Activated CD8-positive, alpha-beta memory T cell treated with anti-CD3 and anti-CD28 coated beads for 1 hour (primary cell): ENCODE measurements at places on chromosomes 2 and 18.

DNA sequence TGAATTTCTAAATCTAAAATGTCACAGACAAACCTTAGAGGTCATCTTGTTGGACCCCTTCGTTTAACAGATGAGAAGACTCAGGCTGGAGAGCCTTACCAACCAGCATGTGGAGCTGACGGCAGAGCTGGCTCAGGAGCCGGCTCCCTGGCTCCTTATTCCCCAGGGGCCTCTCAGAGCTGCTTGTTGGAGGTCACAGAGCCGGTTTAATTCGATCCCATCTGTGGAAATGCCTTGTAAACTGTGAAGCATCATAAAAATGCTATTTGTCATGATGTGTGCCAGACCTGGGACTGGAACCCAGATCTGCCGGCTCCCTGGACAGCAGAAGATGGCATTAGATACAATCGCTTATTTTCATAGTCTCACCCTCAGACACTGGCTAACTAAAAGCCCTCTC is 8.2 kb upstream of the CIB4 start:
- no peak for DNase-seq

GRCh38 chr2:98576666-98577312 is 31.5 kb downstream of the COA5 start:
- DNase-seq = no peak

- no peak for DNase-seq
Observed at GRCh38 chr2:54456612-54457322, 640 bp downstream of the SPTBN1 start.

GRCh38 chr2:19228715-19229114 is 129.7 kb downstream of the OSR1 start:
- DNase-seq = no peak

GRCh38 chr2:136243638-136244535 is 125.9 kb upstream of the CXCR4 start:
- DNase-seq = no peak

DNA sequence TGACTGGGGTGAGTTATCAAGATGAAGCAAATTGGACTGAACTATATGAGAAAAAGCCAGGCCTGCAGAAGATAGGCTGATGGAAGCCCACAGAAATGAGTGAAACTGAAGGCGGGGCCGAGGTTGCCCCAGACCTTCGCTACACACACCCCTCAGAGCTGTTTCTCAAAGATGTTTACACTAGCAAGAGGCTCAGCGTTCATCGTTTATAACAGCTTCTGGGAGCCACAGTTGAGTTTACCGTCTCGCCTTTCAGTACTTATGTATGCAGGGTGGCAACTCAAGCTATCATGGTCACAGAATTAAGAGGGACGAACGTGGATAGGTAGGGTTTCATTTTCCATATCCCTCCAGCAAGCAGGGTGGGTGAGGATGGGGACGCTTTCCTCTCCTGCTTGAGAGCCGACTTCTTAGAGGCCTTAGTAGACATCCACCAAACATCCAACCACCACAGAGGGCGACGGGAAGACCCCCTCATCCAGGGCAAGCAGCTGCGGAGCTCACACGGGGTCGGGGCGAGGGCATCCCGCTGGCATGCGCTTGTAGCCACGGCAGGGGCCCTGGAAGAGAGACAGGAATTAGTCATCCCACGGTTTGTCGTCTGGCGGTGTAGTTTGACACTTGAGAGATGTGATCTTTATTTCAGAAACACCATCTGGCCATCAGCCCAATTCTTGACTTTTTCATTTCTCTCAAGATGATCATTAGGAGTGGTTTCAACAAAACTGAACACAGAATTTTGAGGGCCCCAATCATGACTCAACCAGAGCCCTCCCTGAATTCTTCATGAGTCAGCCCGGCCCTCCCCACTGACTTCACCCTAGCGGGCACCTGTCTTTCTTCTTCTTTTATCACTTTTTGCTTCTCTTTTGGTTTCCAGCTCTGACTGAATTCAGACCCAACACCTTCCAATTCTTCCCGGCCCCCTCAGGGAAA is 109.1 kb upstream of the CTDP1 start:
- DNase-seq = no peak

GRCh38 chr2:14385043-14385442 is 247.5 kb upstream of the LRATD1 start:
- DNase-seq = no peak

DNA sequence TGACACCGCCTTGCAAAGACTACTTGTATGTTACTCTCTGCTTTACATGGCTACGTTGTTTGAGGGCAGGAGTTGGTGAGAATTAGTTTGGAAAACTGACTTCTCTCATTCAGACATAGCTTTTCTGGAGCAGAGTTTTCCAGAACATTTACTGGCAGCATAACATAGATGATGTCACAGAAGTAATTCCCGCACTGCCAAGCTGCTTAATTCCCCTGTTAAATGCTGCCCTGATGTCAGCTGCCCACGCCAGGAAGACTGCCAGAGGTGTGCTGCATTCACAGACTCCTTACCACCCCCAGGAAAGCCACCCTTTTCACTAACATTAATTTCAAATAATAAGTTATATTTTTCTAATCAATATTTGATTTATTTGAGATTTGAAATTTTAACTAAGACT is 24.7 kb upstream of the PTPN2 start:
- DNase-seq = no peak

- DNase-seq = no peak
Observed at GRCh38 chr2:37692711-37693110, 21.3 kb upstream of the CDC42EP3 start.

GRCh38 chr2:206832873-206833272 is 67.5 kb downstream of the FASTKD2 start:
- DNase-seq = no peak

DNA sequence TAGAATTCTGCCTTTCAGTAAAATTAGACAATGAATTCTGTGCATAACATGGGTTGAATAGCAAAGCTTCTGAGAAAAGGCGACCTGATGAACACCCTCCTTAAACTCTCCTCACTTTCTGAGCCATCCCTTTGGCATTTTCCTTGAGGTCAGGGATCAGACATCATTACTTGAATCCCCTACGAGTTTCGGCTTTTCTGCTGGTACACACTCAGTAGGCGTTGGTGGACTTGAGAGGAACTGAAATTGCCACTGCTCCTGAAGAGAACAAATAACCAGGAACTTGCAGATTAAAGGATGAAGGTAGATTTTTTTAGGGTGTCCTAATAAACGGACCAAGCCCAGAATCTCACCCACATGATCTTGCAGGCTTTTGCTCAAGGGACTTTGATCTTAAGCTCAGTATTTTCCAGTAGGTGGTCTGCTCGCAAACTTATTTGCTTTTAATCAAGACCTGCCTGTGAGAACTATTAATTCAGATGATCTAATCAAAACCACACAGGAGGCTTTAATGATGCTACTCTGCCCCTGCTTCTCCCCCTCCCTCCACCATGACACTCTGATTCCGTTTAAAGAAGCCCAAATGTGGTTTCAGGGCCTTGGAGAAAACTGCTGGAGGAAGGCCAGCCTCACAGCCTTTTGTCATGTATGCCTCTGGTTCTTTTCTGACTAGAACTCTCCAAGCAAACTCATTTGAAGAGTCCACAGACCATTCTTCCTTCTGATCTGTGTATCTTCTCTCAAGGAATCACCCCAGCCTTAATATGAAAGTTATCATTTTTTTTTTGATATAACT is 124.9 kb downstream of the PRKCE start:
- DNase-seq = no peak

GRCh38 chr2:130756874-130757668 is 1.7 kb downstream of the AMER3 start:
- DNase-seq = no peak

- no peak for DNase-seq
Observed at GRCh38 chr2:159262904-159263303, 23.6 kb downstream of the WDSUB1 start.

- no peak for DNase-seq
Observed at GRCh38 chr2:164568317-164568716, 53.0 kb downstream of the GRB14 start.

DNA sequence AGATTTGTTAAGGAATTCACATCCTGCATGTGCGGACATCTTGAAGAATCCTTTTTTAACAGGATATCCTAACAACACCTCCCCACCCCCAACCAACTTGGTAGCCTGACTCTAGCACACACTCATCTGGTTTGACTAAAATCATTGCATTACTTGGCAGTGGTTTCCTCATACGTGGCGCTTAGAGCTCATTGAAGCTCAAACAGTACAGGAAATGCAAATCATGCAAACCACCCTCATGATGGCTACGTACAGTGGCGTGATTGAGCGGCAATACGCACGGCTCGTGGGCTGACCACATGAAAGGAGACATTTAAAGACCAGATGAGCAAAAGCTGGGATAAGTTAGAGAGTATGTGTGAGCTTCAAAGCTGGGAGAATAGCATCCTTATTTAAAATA is 336.2 kb downstream of the ZEB2 start:
- DNase-seq = peak; percentile 33

- DNase-seq = no peak
Observed at GRCh38 chr2:17892770-17893534, 14.5 kb downstream of the KCNS3 start.

GRCh38 chr2:120869036-120869729 is 133.5 kb downstream of the GLI2 start:
- DNase-seq = no peak

DNA sequence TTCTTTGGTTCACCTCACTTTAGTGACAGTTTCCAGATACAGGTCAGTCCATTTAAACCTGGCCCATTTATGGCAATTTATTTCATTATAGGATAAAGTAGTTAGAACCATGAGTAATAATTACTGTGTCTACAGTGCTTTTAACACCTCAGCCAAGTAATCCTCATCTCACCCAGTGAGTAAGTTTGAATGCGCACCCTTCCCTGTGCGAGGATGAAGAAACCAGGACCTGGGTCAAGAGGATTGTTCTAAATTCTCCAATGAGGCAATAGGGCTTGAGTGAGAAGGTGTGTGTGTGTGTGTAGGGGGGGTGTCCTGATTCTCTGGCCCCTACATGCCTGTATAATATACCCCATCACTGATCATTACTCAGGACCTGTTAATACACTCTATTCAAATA is 854 bp upstream of the MYO1B start:
- DNase-seq = no peak

- DNase-seq = no peak
Observed at GRCh38 chr2:100703213-100703612, 116.7 kb upstream of the NPAS2 start.

GRCh38 chr2:203740871-203741281 is 34.4 kb downstream of the CD28 start:
- DNase-seq = no peak

- DNase-seq = peak; percentile 13
Observed at GRCh38 chr2:134258684-134259388, 5.0 kb downstream of the MGAT5 start.

DNA sequence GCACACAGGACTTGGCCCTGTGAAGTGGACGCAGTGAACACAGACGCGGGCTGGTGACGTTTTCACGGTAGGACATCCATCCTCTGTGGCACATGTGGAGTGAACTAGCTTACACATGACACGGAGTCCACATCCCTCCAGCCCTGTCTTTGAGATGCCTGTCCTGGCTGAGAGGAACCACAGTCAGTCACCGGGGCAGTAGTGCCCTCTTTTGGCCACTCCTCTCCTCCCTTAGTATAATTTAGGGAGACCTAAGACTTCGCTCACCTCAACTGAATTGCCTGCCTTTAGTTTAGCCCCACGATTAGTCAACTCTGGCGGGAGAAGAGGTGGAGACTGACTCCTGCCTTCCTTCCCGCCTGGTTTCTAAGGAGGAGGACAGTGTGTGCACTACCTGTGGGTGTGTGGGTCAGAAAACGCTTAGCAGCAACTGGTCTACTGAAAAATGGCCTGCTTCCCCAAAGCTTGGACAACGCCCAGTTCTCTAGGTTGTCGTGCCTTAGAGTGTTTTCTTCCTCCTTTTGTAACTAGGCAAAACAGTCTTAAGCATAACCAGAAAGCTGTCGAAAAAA is 70.6 kb downstream of the MBP start:
- no peak for DNase-seq

GRCh38 chr2:231527091-231527395 is 3.2 kb downstream of the NMUR1 start:
- DNase-seq = no peak

- DNase-seq = peak; percentile 5
Observed at GRCh38 chr18:61901323-61901986, 8.6 kb upstream of the RNF152 start.

GRCh38 chr18:63440881-63441280 is 18.6 kb upstream of the VPS4B start:
- DNase-seq = no peak

DNA sequence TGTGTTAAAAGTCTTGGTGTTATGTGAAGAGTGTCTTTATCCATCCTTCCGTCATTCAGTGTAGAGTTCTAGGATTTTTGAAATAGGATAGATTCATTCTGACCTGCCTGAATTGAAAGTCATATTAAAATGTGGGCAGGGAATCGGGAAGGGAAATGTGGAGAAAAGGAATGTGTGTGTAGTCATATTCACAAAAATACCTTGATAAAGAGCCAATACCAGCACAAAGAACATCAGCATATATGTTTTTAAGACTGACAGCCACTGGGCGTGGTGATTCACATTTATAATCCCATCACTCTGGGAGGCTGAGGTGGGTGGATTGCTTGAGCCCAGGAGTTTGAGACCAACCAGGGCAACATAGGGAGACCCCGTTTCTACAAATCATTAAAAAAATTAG is 188.1 kb downstream of the CAMKMT start:
- no peak for DNase-seq

DNA sequence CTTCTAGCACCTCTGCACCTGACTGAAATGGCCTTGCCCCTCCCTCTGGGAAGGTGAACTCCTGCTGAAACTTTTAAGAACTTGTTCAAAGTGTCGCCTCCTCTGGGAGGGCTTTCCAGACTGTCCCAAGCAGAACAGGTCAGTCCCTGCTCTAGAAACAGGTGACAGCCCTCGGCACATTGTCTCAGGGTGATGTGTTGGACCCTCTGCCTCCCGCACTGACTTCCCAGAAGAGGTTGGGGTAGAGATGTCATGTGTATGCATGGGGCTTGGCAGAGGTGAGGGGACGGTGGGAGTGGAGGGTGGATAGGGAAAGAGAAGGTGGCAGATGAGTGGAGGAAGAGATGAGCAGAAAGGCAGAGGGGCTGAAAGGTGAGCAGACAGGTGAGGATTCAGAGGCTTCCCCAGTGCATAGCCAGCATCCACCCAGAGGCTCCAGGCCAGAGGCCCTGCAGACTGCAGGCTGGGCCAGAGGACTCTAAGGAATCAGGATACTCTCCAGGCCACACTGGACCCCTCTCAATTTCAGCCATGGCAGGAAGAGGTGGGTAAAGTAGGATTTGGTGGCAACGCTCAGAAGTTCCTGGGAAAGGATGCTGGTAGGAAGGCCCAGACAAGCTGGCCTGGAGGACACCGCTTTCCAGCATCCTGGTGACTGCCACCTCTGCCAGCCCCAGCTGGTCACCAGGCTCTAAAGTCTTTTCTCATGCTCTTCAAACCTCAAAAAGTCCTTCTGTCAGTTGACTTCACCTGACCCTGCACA is 24.8 kb upstream of the TNS1 start:
- no peak for DNase-seq

DNA sequence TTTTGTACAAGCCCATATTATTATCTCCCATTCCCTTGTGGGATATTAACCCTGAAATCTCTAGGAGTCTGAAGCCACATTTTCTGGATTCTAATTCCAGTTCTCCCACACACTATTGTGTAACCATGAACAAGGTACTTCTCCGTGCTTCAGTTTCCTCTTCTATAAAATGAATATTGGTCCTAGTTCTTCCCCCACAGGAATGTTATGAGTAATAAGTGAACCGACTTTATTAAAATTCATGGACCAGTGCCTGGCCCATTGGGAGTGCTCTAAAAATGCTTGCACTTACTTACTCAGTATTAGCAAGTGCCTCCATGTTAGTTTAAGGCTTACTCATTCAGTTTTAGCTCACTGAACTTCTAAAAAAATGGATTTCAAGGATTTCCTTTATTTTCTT is 1.4 kb upstream of the ACMSD start:
- no peak for DNase-seq
